ENCODE measurements at places on chromosomes 1 and 21. TPM values are rescaled to one million over a fixed set of nuclear protein-coding genes. Genes with fewer than 3 reads are reported as not detected.

GRCh38 chr1:61446531-61446991 is 278.4 kb downstream of the TM2D1 start:
- DNase-seq = no peak

Gene CFHR5
- total RNA-seq = not detected

GRCh38 chr1:159646687-159647086 is 59.1 kb downstream of the APCS start:
- DNase-seq = no peak

Gene KCNQ4
- not detected for total RNA-seq

- no peak for DNase-seq
These were observed 127.7 kb downstream of the PRDM16 start for GRCh38 chr1:3196577-3197245.

DNA sequence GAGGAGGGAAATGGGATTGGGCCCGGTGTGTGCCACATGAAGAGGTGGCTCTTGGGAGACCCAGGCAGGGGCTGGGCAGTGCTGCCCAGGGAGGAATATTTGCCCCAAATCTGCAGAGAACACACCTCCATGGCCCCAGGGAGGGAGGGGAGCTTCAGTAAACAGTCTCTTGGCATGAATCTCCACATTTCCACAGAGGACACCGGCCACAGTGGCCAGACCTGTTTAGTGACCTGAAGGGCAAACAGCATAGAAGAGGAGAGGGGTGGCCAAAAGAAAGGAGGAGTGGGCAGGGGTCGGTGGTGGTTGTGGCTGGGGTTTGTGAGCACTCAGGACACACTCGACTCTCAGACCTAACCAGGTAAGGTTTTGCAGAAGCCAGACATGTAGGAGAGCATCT is 54.0 kb upstream of the IFFO2 start:
- DNase-seq = no peak

DNA sequence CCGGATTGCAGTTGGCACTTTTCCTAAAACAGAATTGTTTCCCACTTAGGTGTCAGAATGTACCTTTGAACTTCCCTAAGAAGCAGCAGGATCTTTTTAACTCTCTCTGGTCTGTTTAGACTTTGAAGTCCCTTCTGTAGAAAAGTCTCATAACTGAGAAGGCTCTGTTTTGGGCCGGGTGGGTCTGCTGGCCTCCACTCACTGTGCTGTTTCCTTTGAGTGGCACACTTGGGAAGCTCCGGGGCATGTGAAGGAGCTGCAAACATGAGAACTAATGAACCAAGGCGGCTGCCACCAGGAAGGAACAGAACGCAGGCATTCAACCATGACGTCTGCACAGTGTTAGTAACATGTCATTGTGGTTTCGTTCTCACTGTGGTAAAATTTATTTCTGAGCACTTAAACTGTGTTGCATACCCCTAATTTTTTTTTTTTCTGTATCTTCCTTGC is 19.5 kb upstream of the NCMAP start:
- DNase-seq = peak; percentile 72

Gene HAO2
- not detected for total RNA-seq

Gene OLIG2
- total RNA-seq = 1.7 TPM

Gene FCRLB
- 0.51 TPM for total RNA-seq

Gene CTTNBP2NL
- 5.0 TPM for total RNA-seq

DNA sequence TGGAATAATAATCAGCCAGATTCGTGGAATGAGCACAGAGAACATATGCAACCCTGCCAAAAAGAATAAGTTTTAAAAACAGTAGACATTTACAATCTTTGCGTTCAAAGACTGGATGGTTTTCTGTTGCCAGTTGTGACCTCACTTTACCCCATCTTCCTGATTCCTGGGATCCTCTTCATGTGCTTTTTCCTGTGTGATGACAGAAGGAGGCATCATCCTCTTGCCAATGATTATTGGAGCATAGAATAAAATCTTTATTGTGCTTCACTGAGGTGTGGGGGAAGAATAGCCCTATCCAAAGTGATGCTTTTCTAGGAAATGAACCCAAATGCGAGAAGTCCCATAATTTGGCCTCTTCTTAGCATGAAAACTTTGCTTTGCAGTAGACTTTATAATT is 15.0 kb upstream of the BARHL2 start:
- DNase-seq = no peak

GRCh38 chr1:228650141-228650540 is 85.1 kb upstream of the RHOU start:
- no peak for DNase-seq

GRCh38 chr1:154935749-154936554 is 567 bp downstream of the PMVK start:
- no peak for DNase-seq

GRCh38 chr1:156893048-156893953 is at the start of gene PEAR1:
TSS of gene PEAR1 (plus strand) at chr1:156893718. CDS start at chr1:156903927, 10,209 bp downstream.
- DNase-seq = no peak

DNA sequence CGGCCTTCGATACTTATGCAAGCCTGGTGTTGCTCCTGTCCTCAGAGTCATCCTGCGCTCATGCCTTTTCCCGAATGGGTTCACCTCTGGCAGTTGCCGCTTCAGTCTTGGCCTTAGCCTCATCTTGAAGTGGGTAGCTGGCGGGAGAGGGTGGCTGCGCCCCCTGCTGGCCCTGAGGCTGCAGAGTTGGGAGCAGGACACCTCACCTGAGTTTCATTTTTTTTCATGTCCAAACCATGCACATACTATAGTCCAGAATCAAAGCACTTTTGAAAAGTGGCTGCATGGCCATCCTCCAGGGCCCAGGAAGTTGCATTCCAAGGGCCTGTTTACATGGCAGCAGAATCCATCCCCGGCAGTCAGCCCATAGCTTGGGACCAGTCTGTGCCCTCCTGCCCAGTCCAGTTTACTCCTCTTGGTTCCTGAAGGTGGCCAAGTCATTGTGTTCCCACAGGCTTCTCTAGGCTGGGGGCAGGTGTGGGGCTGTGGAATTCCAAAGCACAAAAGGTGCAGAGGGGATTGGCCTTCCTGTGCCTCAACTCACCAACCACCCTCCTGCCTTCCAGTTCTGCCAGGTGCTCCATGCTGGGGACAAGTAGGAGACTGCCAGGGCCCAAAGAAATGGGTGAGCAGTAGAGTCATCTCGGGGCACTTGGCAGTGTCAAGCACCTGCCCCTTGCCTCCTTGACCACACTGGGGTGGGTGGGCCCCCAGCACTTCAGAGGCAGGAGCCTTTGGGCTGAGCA is 44.0 kb downstream of the YARS1 start:
- DNase-seq = peak; percentile 75

DNA sequence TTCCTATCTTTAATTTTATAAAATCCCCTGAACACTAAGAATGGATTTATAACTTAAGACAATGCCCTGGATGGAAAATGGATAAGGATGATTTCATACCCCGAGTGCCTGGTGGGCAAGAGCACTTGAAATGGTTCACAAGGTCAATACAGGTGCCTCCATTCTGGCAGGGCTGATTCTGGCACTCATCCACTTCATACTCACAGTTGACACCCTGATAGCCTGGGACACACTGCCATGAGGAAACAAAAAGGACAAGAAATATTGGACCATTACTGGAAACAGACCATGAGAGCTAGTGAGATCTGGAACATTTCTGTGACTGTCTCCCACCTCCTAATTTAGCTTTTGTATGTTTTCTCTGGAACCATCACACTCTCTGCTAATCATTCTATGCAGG is 39.1 kb upstream of the ADAM30 start:
- no peak for DNase-seq

Gene FNDC5
- 0.15 TPM for total RNA-seq

Gene PTGS2
- 17.0 TPM for total RNA-seq

- no peak for DNase-seq
These were observed 296.5 kb upstream of the PLXNA2 start for GRCh38 chr1:208540724-208541123.

GRCh38 chr1:183567584-183567983 is 22.7 kb downstream of the NCF2 start:
- peak; percentile 70 for DNase-seq

DNA sequence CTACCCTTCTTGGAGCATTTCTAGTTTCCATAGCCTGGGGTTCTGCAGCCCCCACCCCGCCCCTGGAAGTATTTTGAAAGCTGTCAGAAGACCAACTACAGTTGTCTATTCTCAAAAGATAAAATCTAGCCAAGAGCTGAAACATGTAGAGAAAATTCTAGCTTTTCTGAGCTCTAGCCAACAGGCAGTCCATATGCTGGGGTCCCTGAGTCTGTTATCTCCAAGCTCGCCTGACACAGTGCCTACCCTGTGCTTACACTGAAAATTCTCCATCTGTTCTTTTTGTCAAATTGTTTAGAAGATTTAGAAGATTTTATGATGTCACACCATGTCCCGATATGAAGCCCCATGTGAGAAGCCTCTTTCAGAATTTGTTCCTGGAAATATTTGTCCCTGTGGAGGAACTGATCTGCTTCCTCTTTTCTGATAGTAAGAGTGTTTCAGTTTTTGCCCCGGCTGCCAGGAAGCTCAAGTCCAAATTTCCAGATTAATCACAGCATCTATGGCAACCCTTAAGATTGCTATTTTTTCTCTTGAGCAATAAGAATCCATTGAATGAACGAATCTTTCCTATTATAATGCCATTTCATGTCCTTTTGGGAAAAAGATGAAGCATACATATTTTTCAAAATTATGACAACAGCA is 23.7 kb upstream of the CSF3R start:
- DNase-seq = no peak

- DNase-seq = peak; percentile 78
These were observed 299.4 kb upstream of the LYPLAL1 start for GRCh38 chr1:218874313-218874712.

Gene SPRR2B
- total RNA-seq = not detected

Gene OXCT2
- total RNA-seq = 0.35 TPM

DNA sequence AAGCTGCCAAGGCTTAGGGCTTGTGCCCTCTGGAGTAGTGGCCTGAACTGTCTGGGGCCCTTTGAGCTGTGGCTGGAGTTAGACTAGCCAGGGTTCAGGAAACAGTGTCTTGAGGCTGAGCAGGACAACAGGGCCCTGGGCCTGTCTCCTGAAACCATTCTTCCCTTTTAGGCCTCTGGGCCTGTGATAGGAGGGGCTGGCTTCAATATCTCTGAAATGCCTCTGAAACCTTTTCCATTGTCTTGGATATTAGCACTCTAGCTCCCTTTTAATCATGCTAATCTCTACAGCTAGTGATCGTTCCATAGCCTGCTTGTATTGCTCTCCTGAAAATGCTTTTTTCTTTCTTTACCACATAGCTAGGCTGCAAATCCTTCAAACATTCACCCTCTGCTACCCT is 135.3 kb downstream of the ADGRL4 start:
- no peak for DNase-seq

- DNase-seq = no peak
These were observed 22.9 kb downstream of the NIPAL3 start for GRCh38 chr1:24438423-24438901.

DNA sequence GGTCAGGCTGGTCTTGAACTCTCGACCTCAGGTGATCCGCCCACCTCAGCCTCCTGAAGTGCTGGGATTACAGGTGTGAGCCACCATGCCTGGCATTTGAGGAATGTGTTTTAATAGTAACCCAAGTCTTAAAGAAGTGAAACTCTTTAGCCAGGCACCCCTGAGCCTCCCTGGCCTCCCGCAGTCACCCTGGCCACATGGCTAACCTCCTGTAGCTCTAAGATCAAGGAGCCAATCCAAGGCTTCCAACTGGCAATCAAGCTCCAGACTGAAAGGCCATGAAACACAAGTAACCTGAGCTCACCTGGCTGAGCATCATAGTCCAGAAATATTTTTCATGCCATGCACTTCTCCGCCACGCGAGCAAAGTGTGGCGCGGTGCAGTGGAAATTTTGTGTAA is 84.3 kb downstream of the LTN1 start:
- DNase-seq = no peak

Gene CDC42BPA
- total RNA-seq = 7.5 TPM
